Stimulated activated CD8-positive, alpha-beta memory T cell treated with anti-CD3 and anti-CD28 coated beads, Interleukin-15, amount 100 ng/mL, for 24 hours (primary cell): ENCODE measurements at places on chromosomes 3 and 15.

GRCh38 chr3:171830518-171830875 is 12.7 kb upstream of the TMEM212 start:
- DNase-seq, result no peak

DNA sequence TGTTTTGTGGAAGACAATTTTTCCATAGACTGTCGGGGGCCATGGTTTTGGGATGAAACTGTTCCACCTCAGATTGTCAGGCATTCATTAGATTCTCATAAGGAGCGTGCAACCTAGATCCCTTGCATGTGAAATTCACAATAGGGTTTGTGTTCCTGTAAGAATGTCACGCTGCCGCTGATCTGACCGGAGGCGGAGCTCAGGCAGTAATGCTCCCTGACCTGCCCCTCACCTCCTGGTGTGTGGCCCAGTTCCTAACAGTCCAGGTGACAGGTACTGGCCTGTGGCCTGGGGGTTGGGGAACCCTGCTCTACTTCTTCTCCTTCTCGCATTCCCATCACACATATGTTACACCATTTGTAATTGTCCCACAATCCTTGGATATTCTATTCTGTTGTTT is 11.0 kb downstream of the CHRNA7 start:
- no peak for DNase-seq

DNA sequence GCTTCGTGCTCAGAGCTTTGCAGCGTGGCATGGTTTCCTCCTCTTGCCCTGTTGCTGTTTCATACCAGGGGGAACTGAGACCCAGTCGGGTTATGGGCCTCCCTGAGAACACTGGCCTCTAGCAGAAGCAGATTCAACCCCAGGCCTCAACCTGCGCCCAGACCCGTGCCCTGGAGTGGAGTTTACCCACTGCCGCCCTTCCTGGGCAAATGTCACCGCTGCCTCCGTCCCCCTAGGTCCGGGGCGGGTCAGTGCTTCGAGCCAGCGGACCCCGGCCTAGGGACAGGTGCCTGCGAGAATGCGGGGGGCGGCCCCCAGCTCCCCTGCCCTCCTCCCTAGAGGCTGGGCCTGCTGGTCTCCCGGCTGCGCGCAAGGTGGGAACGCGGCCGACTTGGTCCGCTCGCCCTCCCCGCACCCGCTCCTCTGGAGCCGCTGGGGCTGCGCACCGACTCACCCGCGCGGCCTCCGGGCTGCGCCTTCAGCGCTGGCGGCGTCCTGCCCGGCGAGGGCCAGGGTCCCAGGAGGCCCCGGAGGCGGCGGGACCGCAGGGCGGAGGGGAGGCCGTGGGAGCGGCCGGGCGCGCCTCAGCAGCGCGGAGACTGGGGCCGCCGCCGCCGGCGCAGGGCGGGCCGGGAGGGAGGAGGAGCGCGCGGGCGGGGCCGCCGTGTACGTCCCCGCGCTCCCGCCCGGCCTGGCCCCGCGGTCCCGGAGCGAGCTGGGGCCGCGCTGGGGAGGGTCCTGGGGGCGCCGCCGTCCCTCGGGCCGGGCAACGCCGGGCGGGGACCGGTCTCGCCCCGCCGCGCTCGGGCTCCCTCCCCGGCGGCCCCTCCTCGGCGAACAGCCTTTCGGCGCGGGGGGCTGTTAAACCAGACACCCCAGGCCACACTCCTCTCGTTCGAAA is at the start of gene PIGZ:
Gene PIGZ (minus strand): TSS at position 601 of the 901 bp plus-strand sequence. CDS start 16,802 bp downstream, outside the sequence.
- no peak for DNase-seq

DNA sequence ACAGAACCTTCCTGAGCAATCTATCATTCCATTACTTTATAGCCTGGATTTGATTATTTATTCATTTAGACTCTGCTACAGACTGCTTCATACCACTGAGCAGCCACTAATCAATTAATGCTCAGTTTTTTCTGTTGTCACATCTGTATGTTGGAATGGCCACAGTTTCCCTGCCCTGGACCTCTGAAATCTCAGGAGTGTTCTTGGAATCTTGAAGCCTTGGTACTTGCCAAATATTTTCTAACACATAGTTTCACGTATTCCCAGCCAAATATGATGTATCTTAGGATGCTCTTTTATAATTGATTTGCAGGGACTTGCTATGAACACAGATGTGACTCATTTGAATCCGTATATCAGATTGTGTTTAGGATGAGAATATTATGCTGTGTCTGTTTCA is 225.8 kb downstream of the TAFA4 start:
- DNase-seq, result no peak

DNA sequence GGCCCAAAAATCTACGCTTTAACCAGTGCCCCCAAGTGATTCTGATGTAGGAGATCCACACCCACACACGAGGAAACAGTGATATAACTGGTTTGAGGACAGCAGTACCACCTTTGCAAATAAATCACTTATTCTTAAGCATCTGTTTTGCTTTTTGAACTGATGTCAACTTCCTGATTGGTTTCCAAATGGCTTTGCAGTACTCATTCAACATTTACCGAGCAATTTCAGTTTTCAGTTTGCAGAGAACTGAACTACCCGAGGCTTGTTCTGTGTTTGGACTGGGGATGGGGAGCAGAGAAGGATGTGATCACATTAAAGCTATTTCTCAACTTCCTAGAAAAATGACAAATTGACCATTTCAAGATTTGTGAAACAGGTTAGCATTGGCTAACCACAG is 1.1 kb upstream of the GYG1 start:
- DNase-seq, result no peak

DNA sequence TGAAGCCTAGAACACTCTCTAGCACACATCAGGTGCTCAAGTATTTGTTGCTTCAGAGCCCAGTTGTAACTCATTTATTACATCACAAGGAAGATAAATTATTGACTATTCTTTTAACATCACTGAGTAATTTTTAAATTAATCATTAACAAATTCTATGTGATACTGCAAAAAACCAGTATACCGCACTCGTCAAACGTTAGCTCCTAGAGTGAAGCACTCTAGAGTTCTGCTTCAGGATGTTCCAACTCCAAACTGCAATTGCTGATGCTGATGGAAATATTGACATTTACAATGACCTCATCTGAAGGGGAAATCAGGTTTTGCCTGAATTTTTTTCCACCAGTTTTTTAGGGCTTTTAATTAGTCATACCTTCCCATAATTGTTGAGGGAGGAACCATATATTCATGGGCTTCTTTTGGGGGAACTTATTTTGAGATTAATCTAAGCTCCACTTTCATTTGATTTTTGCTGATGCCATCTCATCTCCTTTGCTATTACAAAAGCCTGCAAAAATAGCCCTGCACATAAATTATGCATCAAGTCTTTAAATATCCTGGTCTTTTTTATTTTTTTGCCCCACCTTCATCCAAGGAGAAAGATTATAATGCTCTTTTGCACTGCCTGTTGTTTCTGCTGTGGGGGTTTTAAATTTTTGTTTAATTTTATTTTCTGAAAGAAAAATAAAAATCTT is 123.0 kb upstream of the STAC start:
- DNase-seq, result no peak

DNA sequence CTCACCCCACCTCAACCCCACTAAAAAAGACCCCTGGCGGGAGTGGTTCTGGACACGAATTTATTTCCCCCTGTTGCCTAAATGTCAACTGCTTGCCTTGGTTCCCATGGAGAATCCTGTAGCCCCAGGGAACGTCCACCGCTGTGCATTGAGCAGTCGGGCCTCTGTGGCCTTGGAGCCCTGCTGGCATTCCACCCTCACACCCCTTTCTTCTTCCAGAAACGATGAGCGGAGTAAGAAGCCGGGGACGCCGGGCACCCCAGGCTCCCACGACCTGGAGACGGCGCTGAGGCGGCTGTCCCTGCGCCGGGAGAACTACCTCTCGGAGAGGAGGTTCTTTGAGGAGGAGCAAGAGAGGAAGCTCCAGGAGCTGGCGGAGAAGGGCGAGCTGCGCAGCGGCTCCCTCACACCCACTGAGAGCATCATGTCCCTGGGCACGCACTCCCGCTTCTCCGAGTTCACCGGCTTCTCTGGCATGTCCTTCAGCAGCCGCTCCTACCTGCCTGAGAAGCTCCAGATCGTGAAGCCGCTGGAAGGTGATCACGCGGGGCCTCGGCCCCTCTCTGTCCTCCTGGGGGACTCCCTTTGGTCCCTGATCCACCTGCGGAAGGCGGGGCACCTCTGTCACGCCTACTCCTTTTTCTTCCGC is 63.6 kb downstream of the CCK start:
- DNase-seq, result no peak

DNA sequence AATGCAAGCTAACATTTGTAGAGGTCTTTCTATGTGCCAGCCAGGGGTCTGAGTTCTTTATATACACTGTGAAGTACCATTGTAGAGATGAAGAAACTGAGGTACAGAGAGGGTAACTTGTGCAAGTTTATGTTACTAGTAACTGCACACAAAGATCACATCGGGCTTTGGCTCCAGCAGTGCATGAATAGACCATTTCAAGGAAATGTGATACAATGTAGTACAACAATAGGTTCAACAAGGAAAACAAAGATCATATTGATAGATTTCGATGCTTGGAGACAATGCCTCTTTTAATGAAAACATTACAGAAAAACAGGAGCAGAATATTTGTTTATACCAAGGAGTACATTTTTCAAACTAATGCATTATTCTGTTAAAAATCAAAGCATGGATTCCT is 115.3 kb downstream of the POLR2M start:
- DNase-seq, result no peak

DNA sequence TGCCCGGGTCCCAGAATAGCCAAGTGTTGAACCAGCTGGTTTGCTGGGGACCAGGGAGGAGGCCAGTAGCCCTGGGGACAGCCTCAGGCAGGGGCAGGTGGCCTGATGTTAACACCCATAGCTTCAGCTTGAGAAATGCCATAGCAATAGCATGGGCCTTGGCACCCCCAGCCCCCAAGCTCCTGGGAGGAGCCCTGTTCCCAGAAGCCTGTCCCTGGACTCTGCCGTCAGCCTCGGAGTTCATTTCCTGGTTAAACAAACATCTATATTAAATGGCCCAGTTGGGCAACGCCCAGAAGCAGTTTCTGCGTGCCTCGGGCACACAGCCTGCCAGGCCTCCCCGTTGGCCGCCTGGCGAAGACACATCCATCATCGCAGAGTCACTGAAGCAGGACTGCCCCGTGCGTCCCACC is 58.2 kb downstream of the FGD5 start:
- no peak for DNase-seq

DNA sequence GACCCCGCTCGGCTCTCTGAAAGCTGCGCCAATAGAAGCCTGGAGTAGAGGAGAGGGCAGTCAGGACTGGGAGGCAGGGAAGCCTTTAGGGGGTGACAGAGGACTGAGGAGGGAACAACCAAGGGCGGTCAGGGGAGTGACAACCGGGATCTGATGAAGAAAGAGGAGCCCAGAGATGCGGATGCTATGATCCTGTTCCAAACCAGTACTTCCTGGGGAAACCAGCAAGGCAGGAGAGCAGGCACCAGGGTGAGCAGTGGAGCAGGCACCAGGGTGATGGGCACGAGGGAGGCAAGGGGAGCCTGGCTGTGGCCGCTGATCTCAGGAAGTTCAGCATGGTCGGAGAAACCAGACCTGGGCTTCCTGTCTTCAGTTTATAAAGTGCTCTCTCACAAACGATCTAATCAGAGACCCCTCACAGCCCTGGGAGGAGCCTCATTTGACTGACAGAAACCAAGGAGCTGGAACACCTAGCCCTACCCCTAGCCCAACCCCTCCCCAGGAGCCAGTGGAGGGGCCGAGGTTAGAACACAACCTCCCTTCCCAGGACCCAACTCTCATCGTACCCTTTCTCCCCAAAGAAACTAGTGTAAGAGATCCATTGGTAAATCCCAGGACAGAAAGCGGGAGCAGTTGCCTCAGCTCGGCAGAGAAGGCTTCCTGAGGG is 34.9 kb downstream of the CCDC33 start:
- no peak for DNase-seq

- no peak for DNase-seq
Observed at GRCh38 chr3:41662288-41662687, 299.6 kb downstream of the ULK4 start.

- DNase-seq, result no peak
Observed at GRCh38 chr15:34436956-34437442, 609 bp downstream of the GOLGA8A start.

DNA sequence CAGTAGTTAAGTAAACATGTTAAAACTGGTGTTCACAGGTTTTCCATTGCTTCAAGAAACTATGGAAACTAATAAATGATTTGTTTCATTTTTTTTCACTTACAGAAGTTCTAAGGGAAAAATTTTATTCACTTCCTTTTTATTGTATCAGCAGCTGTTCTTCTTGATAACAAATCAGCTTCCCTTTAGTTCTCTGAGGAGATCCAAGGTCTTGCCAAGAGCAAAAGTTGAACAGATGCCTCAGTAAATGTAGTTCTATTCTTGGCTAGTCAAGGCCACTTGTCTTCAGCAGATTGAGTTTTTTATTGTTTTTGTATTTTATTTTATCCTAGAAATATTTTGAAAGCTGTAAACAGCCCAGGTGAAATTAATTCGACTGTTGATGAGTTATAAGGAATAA is 41.8 kb downstream of the KCNH8 start:
- DNase-seq, result no peak

DNA sequence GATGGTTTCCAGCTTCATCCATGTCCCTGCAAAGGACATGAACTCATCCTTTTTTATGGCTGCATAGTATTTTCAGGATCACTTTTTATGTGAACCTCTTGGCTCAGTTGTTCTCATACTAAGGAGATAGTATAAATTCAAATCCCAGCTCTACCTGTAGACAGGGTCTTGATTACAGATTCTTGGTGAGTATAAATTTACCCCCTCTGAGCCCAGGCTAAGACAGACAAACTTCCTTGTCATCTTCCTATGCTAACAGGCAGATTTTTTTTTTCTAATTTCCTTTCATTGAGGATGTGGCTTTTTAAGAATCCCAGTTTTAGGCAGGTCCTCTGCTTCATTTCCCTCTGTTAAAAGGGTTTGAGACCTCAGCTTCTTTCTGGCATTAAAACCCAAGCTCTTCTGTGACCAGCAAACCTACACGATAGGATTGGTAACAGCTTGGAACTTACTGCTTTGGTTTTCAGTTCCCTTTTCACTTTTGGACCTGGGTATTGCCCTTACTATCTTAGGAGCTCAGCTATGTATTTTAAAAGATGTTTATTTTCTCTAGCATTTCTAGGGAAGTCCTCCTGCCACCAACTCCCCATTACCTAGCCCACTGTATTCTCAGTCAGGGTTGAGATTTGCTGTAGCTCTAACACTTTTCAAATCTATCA is 72.5 kb downstream of the VPS8 start:
- no peak for DNase-seq

GRCh38 chr3:119019767-119020518 is 14.7 kb downstream of the IGSF11 start:
- no peak for DNase-seq

DNA sequence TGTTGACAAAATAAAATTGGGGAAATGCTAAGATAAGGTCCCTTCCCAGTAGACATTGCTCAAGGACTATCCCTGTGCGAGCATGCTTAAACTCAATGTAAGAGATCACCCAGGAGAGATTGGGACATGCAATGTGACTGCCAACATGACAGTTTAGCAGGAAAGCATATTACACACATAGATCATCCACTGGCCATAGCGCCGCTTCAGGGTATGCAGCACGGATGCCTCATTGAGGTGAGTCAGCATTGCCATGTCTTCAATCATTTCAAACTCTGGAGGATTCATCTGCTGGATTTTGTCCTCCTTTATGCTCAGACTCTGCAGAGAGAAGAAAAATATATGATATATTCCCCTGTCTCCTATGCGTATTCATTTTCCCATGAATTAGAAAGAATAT is 8.9 kb downstream of the MYH15 start:
- DNase-seq, result no peak
